Adrenal gland (tissue), 19 donors: ENCODE measurements at places on chromosomes 16 and 17. TPM values are rescaled to one million over a fixed set of nuclear protein-coding genes. Genes with fewer than 3 reads are reported as not detected.

MYO15A gene
- 1.0 TPM for total RNA-seq

GRCh38 chr16:81005610-81006161 is 999 bp downstream of the CMC2 start:
- DNase-seq, result peak; percentile 38
- peak overlapping the region; percentile 98 for H3K27ac ChIP-seq
- H3K36me3 ChIP-seq, result no peaks in the 10 kb centered on the region
- H3K27me3 ChIP-seq, result no peaks in the 10 kb centered on the region
- peak overlapping the region; percentile 83 for H3K4me3 ChIP-seq

- no peak for DNase-seq
- H3K36me3 ChIP-seq, result no peaks in the 10 kb centered on the region
- no peaks in the 10 kb centered on the region for H3K4me1 ChIP-seq
- no peak overlapping the region for H3K27ac ChIP-seq
- no peak overlapping the region for H3K4me3 ChIP-seq
Observed at GRCh38 chr16:27387724-27388123, 14.2 kb upstream of the IL21R start.

SPNS3 gene
- 6.1 TPM for total RNA-seq

GRCh38 chr16:13552062-13552959 is 367.6 kb upstream of the ERCC4 start:
- no peak overlapping the region for H3K27ac ChIP-seq
- H3K4me3 ChIP-seq, result no peak overlapping the region
- DNase-seq, result no peak
- no peaks in the 10 kb centered on the region for H3K36me3 ChIP-seq
- H3K27me3 ChIP-seq, result peaks cover 8% of the 10 kb centered on the region
- H3K4me1 ChIP-seq, result no peaks in the 10 kb centered on the region

DNA sequence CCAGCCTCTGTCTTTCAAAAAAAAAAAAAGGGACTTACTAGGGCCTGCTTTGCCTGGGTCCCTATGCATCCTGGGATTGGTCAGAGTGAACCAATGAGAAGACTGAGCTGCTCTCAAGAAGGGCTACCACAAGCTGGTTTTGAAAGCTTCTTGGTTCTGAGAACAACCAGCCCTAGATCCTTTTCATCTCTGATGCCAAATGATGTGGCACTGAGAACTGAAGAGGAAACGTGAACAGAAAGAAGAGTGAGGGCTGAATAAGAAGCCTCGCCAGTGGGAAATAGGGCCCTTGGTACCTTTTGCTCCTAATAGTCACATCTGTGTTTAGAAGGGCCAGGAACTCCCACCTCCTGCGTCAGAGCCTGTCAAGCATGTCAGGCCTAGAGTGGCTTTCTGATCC is 10.7 kb downstream of the TACO1 start:
- peaks cover 34% of the 10 kb centered on the region for H3K36me3 ChIP-seq
- H3K4me1 ChIP-seq, result no peaks in the 10 kb centered on the region
- no peaks in the 10 kb centered on the region for H3K27me3 ChIP-seq
- no peak overlapping the region for H3K27ac ChIP-seq
- DNase-seq, result no peak

SLC5A11 gene
- total RNA-seq, result 0.57 TPM

DNA sequence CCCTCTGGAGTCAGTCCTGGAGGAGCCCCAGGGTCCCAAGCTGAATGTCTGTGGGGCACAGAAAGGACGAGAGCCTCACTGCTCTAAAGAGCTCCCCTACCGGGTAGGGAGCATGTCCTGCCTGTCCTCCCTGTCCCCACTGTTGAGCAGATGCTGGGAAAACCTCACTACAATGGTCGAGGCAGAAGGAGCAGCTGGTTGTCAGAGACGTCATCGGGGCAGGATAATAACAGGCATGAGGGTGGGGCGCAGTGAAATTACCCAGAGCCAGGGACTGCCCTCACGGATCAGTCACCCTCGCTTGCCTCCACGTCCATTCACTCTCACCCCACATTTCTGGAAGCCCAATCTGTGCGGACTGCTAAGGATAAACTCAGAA is 538 bp downstream of the TM4SF5 start:
- H3K27ac ChIP-seq, result no peak overlapping the region
- H3K4me1 ChIP-seq, result no peaks in the 10 kb centered on the region

DNA sequence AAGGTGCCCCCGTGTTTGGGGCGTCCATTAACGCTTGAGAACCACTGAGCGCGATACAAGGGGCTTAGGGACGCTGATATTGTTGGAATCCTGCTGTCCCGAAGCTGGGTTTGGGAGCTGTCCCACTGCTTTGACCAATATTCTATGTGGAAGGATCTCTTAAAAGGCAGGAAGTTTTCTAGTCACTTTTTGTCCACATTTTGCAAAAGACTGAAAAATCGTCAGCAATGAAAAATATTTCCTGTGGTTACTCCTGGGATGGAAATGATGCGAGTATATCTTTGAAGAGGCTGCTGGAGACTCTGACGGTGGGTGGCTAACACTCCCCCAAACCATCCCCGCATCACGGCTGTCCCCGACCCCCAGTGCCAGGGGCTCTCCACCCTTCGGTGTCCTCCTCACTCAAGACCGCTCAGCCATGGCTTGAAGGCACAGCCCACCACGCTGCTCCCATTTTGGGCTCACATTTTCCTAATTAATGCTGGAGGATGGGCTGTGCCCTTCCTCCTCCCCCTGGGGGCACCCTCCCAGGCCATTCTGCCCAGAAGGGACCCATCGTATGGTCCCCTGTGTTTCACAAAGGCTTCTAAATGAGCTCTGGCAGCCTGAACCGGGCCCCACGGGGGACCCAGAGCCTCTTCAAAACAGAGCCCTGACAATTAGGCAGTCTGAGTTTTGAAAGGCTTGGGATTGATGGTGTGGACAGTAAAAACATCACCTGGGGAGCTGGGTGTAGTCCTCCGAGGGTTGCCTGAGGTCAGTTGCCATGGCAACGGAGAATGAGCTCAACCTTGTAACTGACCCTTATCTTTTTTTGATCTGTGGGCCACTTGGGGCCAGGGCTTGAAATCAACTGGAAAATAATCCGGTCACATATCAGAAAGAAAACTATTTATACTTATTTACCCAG is 158.6 kb downstream of the C16orf78 start:
- H3K27ac ChIP-seq, result no peak overlapping the region
- H3K4me3 ChIP-seq, result no peak overlapping the region
- H3K4me1 ChIP-seq, result no peaks in the 10 kb centered on the region
- H3K36me3 ChIP-seq, result no peaks in the 10 kb centered on the region
- no peaks in the 10 kb centered on the region for H3K27me3 ChIP-seq

EVPL gene
- total RNA-seq, result 0.28 TPM

DNA sequence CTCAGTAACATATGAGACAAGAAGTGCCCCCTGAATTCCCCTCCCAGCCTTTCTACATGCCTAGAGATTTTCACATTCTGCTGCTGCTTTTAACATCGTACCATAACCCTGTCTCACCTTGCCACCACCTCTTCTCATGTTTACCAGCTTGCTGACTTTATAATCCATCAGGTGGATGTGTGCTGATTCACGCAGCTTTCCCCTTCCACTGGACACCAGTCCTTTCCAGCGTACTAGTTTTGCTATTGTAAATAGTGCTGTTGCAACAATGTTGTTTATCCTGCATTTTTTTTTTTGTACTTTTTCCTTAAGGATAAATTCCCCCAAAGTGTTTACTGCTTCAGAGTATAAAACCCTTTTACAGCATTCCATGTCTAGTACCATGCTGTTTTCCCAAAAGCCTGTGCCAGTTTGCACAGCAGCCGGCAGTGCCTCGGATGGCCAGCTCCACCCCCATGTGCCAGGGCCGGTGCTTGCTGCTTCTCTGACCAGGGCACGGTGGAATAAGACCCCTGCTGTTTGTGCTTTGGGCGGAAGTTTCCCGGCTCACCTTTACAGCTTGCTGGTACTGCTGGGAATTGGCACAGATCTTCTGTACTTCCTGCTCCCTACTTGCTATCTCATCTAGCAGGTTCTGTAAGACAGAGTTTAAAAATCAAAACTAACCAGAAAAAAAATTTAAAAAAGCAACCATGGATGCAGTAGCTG is 41.3 kb downstream of the UBN1 start:
- DNase-seq, result no peak
- no peaks in the 10 kb centered on the region for H3K4me1 ChIP-seq
- no peaks in the 10 kb centered on the region for H3K36me3 ChIP-seq
- H3K27me3 ChIP-seq, result no peaks in the 10 kb centered on the region
- no peak overlapping the region for H3K4me3 ChIP-seq

- H3K27me3 ChIP-seq, result no peaks in the 10 kb centered on the region
- no peak for DNase-seq
- peak overlapping the region; percentile 22 for H3K27ac ChIP-seq
- H3K4me1 ChIP-seq, result peaks cover 29% of the 10 kb centered on the region
Observed at GRCh38 chr16:88705076-88705684, 1.0 kb downstream of the RNF166 start.

DNA sequence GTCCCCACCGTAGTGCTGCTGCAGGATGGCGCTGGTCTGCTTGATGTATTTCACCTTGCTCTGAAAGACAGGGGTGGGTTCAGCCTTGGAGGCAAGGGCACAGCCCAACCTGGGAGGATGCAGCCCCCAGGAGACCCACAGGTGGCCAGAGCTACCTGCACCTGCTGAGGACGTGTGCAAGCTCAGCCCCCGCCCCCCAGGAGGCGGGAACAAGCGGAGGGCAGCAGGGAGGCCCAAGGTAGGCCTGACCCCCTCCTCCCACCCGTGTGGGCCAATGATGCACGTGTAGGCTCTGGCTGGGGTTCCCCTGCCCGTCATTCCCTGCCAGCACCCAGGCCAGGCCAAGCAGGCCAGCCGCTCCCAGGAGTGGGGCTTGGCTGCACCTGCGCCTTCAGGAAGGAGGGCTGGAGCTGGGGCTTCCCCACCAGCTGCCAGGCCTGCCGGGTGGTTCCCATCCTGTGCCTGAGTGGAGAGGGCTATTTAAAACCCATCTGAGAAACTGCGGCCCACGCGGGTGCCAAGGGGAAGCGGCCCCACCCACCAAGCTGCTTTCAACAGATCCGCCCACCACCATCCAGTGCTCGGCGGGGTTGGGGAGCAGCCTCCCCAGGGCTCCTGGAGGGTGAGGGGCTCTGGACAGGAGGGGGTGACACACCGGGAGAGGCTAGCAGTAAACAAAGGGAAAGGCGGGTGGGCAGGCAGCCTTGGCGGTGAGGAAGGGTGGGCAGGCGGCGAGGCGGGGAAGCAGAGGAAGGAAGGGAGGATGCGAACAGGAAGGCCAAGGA is 3.8 kb downstream of the NTHL1 start:
- H3K36me3 ChIP-seq, result no peaks in the 10 kb centered on the region
- no peak overlapping the region for H3K27ac ChIP-seq
- DNase-seq, result peak; percentile 46
- no peaks in the 10 kb centered on the region for H3K27me3 ChIP-seq
- H3K4me3 ChIP-seq, result no peak overlapping the region
- peaks cover 33% of the 10 kb centered on the region for H3K4me1 ChIP-seq

FAM234A gene
- 67.5 TPM for total RNA-seq

CFAP52 gene
- total RNA-seq, result 0.78 TPM

GRCh38 chr17:17416400-17417360 is 60.1 kb upstream of the MED9 start:
- H3K27me3 ChIP-seq, result no peaks in the 10 kb centered on the region
- peaks cover 43% of the 10 kb centered on the region for H3K4me1 ChIP-seq
- DNase-seq, result peak; percentile 63
- no peak overlapping the region for H3K4me3 ChIP-seq

MILR1 gene
- 2.9 TPM for total RNA-seq

WFIKKN2 gene
- total RNA-seq, result 0.95 TPM

DNA sequence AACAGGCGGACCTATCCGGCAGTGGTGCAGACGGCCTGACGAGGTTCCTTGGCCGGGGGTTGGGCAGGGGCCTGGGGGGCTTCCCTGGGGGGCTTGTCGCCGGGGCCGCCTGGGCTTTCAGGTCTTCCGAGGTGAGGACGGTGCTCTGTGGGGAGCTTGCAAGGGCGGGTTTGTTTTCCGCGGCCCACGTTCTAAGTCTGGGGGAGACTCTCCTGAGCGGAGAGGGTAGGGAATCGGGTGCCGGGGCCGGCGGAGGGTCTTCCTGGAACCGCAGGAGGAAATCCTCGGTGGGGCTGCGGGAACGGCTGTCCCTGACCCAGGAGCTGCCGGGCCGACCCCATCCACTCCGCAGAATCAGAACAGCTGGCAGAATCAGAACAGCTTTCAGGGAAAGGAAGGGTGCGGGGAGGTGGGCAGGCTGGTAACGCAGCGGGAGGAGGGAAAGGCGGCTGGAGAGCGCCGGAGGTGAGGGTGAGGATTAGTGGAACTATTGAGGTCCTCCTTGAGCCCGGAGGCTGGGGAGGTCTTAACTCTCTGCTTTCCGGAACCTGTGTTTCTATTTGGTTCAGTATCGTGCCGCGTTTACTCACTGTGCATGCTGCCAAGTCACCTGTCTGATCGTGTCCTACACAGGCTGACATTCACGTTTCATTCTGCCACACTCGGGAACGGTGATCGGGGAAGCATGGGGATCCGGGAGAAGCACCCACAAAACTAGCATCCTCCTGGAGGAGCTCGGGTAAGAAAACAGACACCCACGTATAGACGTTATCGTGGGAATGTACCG is 28.9 kb downstream of the CPSF4L start:
- no peaks in the 10 kb centered on the region for H3K36me3 ChIP-seq
- peak overlapping the region; percentile 96 for H3K4me3 ChIP-seq
- no peaks in the 10 kb centered on the region for H3K27me3 ChIP-seq

LGALS9B gene
- total RNA-seq, result not detected

- no peaks in the 10 kb centered on the region for H3K36me3 ChIP-seq
- H3K27ac ChIP-seq, result no peak overlapping the region
- no peak overlapping the region for H3K4me3 ChIP-seq
- DNase-seq, result no peak
Observed at GRCh38 chr17:81489012-81489997, 23.3 kb downstream of the ACTG1 start.
